AML-193 (cell line): ENCODE measurements at places on chromosomes 12 and 14.

- no peak for DNase-seq
These were observed 87.8 kb upstream of the PRKD1 start for GRCh38 chr14:30015489-30015888.

GRCh38 chr12:69896653-69897381 lies 71.8 kb downstream of the MYRFL start:
- DNase-seq, result no peak

DNA sequence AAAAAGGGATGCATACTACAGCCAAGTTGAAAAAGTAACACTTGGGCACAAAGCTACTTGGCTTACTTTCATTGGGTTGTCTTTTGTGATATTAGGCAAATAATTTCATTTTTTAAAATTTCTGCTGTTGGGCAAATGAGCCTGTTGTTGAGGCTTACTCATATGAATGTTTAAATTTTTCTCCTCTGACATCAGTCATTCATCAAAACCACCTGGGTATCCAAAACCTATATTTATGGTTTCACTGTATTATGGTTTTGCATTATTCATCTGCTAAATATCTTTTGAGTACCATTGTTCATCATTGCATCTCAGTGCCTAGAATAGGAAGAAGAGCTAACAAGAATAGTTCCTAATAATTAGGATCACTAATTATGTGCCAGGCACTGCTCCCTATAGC lies 28.1 kb downstream of the DYRK2 start:
- DNase-seq, result no peak

GRCh38 chr14:61080591-61081010 lies 99.6 kb downstream of the SLC38A6 start:
- DNase-seq, result no peak

DNA sequence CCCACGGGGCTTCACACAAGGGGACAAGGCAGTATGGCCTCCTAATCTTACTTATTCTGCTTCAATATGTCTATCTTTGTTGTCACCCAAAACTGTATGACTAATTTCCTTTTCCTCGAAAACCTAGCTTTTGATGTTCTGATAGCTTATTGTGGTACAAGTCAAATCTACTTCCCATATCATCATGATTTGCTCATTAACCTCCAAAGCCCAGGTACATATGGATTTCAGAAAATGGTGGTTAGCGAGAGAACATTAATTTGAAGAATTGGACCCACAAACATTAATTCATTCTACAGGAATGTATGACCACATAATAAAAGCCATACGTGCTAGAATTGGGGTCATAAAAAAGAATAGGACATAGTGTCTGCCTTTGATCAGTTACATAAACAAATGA lies 412.5 kb downstream of the CCDC91 start:
- no peak for DNase-seq
